A549 treated with RU486 at 1 μM for 4 hours (cell line): ENCODE measurements at places on chromosomes 2 and 18. TPM values are rescaled to one million over a fixed set of nuclear protein-coding genes. Genes with fewer than 3 reads are reported as not detected.

UBXN2A gene
- 12.9 to 21.8 TPM (median 20.4 TPM) in 5 replicates for total RNA-seq

DNAJC5G gene
- total RNA-seq, result not detected in 5 replicates

IL1RL2 gene
- 0.05 TPM in 1 of 5 replicates, not detected in the others for total RNA-seq

KCNS3 gene
- total RNA-seq, result 0.87 to 1.3 TPM (median 1.1 TPM) in 5 replicates

SCN2A gene
- not detected in 5 replicates for total RNA-seq

ROCK1 gene
- 9.6 to 21.7 TPM (median 18.6 TPM) in 5 replicates for total RNA-seq

SLC4A3 gene
- 1.7 to 3.4 TPM (median 2.3 TPM) in 5 replicates for total RNA-seq

DPYSL5 gene
- total RNA-seq, result 3.2 to 8.0 TPM (median 4.0 TPM) in 5 replicates

RAPGEF4 gene
- 0.11 to 0.23 TPM (median 0.12 TPM) in 5 replicates for total RNA-seq

STAT4 gene
- total RNA-seq, result 3.4 to 4.9 TPM (median 4.3 TPM) in 5 replicates

C1QL2 gene
- 0.07 to 0.15 TPM (median 0.11 TPM) in 4 of 5 replicates, not detected in the other for total RNA-seq

RNF144A gene
- total RNA-seq, result 4.5 to 8.2 TPM (median 7.6 TPM) in 5 replicates

ARHGAP28 gene
- 0.05 to 0.48 TPM (median 0.08 TPM) in 3 of 5 replicates, not detected in the others for total RNA-seq

TMEFF2 gene
- total RNA-seq, result 0.20 to 0.94 TPM (median 0.26 TPM) in 5 replicates

PRSS56 gene
- total RNA-seq, result 0.14 to 0.27 TPM (median 0.22 TPM) in 4 of 5 replicates, not detected in the other

CAPN10 gene
- 15.3 to 25.8 TPM (median 21.3 TPM) in 5 replicates for total RNA-seq

KYNU gene
- total RNA-seq, result 270 to 353 TPM (median 281 TPM) in 5 replicates

SNTG2 gene
- total RNA-seq, result not detected in 5 replicates

C2orf66 gene
- total RNA-seq, result 0.07 to 0.19 TPM (median 0.13 TPM) in 3 of 5 replicates, not detected in the others

SH3RF3 gene
- 0.25 to 0.52 TPM (median 0.38 TPM) in 5 replicates for total RNA-seq

ANKRD62 gene
- total RNA-seq, result not detected in 5 replicates

IER3IP1 gene
- 18.4 to 29.4 TPM (median 18.9 TPM) in 5 replicates for total RNA-seq

TNS1 gene
- 5.3 to 13.3 TPM (median 9.4 TPM) in 5 replicates for total RNA-seq

GCG gene
- not detected in 5 replicates for total RNA-seq

KCNIP3 gene
- 0.83 to 1.9 TPM (median 1.6 TPM) in 5 replicates for total RNA-seq

DSG3 gene
- total RNA-seq, result 0.02 to 0.04 TPM (median 0.02 TPM) in 3 of 5 replicates, not detected in the others

CNGA3 gene
- 0.02 to 0.06 TPM in 2 of 5 replicates, not detected in the others for total RNA-seq
